CD4-positive, alpha-beta memory T cell (primary cell): ENCODE measurements at places on chromosomes 1 and 21. TPM values are rescaled to one million over a fixed set of nuclear protein-coding genes. Genes with fewer than 3 reads are reported as not detected.

GRCh38 chr1:231626951-231627614, 493 bp downstream of the DISC1 start:
- DNase-seq, result peak; percentile 46

DNA sequence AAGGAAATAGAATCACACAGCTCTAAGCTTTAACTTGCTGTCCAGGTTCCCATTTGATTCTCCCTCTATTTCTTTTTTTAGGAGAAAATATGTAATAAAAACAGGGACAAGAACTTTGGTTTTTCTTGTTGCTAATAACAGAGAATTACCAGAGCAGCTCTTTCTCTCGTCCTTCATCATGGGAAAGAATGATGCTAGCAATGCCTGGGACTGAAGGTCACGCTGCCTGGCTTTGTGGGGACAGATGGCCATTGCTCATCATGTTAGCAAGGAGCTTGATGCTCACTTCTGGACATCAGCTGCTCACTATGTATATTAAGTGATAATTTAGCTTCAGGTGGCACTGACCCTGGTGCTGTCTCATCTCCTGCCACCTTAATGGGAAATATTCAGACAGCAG, 77.3 kb upstream of the AKT3 start:
- DNase-seq, result no peak

- DNase-seq, result no peak
Observed at GRCh38 chr1:237528545-237528944, 362.2 kb downstream of the ZP4 start.

DNA sequence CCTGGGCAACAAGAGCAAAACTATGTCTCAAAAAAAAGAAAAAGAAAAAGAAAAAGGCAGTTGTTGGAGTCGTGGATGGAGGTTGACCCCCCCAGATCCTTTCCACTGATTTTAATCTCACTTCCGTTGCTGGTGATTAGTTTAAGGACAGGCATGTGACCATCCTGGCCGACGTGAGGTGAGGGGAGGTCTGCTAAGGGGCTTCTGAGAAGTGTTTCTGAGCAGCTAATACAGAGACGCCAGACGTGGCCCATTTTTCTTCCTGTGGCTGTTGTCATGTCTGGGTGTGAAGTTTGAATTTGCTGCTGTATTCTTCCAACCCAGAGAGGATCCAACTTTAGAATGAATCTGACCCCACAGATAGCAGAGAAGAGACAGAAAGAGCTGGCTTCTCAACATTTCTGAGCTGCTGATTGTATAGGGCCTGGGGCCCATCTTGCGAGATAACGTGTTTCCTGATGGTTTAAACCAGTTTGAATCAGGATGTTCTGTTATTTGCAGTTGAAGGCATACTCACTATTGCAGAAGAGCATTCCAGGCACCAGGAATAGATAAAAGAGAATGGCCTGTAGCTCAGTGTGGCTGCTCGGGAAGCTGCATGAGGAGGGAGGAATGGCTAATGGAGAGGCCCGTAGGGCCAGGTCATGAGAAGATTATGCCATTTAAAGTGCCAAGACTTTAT, 22.8 kb upstream of the SSBP3 start:
- no peak for DNase-seq

DNA sequence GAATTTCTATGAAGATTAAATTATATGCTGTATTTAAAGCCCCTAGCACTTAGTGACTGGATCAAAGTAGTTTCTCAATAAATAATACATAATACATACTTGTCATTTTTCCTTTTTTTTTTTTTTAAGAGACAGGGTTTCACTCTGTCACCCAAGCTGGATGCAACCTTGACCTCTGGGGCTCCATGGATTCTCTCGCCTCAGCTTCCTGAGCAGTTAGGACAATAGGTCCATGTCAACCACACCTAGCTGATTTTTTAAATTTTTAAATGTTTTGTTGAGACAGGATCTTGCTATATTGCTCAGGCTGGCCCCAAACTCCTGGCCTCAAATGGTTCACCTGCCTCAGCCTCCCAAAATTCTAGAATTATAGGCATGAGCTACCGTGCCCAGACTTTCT, 5.9 kb downstream of the ACADM start:
- no peak for DNase-seq

DNA sequence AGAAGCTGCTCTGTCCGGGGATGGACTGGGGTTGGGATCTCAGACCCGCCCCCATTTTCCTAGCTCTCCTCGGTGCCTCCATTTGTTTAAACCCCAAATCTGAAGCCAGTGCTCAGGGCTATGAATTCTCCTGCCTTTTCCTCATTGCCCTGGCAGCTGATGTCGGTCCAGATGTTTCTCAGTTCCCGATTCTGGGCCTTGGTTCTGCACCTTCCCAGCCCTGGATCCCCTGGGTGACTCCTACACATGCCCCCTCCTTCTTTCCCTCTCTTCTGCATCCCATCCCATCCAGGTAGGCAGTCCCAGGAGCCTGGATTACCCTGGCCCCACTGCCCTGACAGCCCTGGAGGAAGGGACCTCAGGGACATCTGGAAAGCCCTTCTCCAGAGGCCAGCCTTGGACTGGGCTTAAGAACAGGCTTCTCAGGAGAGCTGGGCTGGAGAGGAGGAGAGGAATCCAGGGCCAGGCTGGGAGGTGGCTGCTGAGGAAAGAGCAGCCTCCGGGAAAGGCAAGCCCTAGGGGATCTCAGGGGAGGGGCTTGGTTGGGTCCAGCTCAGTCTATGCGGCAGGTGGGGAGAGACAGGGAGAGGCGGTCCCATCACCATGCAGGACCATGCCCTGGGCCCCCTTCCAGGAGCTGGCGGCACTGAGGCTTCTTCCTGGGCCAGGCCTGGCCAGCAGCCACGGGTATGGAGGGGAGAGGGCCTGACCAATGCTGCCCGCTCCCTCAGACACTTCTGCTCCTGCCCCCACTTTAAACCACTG, 6.8 kb upstream of the EPS8L3 start:
- DNase-seq, result no peak

GRCh38 chr1:116514708-116515525, 55.9 kb downstream of the CD58 start:
- DNase-seq, result peak; percentile 78

GRCh38 chr1:37363535-37363934, 110.8 kb upstream of the ZC3H12A start:
- no peak for DNase-seq

DNA sequence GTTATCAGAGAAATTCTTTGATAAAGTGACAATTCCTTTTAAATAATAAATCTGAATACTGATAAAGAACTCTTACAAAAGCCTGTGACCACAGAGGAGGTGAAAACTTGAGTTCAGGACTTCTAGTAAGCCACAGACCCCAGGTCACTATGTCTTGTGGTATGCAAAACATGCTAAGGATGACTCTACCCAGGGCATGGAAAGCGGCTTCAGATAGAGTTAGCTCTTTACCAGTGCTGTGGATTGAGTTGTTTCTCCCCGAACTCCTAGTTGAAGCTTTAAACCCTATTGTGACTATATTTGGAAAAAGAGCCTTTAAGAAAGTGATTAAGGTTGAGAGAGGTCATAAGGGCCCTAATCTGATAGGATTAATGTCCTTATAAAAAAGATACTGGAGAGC, 42.3 kb downstream of the HLX start:
- DNase-seq, result no peak

GRCh38 chr1:2638466-2639115, 5.8 kb upstream of the MMEL1 start:
- no peak for DNase-seq

DNA sequence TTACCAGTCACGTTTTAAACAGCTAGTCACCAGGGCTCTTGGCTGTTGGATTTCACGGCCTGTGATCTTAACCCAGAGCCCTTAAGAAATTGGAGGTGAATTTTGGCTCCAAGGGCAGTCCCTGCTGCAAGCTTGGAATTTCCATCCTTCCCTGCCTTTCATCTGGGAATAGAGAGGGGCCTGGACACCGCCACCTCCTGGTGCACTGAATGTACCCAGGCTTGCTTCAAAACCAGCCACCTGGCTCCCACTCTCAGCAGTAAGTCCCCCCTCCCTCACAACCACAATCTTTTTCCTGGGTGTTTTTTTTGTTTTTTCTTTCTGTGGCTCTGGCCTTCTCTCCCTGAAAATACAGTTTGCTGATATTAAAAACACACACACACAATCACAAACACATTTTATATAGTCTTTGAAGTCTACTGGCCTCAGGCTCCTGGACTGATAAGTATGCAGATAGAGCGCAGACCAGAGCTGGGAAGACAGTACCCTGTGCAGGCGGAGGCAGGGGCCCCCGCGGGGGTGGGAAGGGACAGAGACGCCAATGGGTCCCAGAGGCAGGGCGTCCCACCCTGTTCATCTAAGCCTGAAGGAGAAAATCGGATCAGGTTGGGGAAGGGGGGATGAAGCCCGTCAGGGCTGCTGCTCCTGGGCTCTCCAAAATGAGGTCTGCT, 65.8 kb upstream of the IGSF21 start:
- no peak for DNase-seq

- no peak for DNase-seq
Observed at GRCh38 chr1:203791498-203791897, 3.9 kb upstream of the ZBED6 start.

GRCh38 chr1:204460346-204460745, 34.3 kb downstream of the PIK3C2B start:
- DNase-seq, result no peak

GRCh38 chr1:37704966-37705365, 12.7 kb downstream of the CDCA8 start:
- no peak for DNase-seq

- no peak for DNase-seq
Observed at GRCh38 chr1:110393286-110393685, 2.5 kb upstream of the SLC16A4 start.

DNA sequence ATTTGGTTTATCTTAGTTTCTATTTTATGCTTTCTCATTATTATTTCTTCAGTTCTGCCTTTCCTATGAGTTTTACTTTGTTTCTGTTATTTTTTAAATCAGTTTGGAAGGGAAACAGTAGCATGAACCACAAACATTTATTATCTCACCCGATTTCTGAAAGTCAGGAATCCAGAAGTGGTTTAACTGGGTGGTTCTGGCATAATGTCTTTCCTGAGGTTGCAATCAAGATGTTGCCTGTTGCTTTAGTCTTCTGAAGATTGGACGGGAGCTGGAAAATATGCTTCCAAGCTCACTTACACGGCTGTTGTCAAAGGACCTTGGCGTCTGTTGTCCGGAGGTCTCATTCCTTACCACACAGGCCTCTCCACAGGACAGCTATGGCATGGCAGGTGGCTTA, 50.4 kb downstream of the SNRPE start:
- DNase-seq, result no peak

DNA sequence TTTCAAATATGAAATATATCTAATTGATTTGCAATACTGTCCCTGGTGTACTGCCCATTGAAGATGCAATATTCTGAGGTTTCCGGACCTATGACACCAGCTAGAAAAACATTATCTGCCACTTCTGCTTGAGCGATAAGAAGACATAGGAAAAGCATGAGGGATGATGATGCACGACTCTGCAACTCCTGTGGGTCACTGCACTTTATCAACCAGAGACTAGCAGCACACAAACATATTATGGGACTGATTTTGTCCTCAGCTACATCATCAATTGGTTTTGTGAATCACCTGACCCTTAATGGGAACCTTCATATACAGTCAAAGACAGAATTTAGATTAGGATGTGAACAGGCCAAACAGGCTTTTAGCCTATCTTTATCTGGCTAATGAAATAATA, 13.8 kb upstream of the KCNA3 start:
- DNase-seq, result no peak

DNA sequence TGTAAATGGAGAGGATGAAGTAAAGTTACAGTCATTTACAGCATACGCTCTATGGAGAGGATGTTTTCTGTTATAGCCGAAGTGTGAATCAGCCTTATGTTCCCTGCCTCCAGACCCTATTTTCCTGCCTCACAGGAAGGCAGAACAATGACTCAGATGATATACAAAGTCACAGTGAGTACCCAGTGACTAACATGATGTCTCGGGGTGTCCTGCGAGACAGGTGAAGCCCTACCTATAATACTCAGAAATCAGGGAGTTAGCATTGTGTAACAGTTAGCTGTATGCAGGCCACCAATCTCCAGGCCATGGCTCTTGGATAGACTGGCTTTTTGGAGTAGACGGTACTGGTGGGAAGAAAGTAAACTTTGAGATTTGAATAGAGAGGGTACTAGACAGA, 55.6 kb upstream of the FBXO28 start:
- no peak for DNase-seq

GRCh38 chr1:226443439-226443838, 35.5 kb upstream of the PARP1 start:
- no peak for DNase-seq

ATP1A4 gene
- not detected for polyA plus RNA-seq

CPT2 gene
- polyA plus RNA-seq, result 15.8 TPM

TPTE gene
- polyA plus RNA-seq, result not detected

RGL1 gene
- polyA plus RNA-seq, result 2.3 TPM

WDR64 gene
- polyA plus RNA-seq, result not detected

C8A gene
- polyA plus RNA-seq, result not detected

ANKRD34A gene
- polyA plus RNA-seq, result 0.60 TPM

OR2T35 gene
- polyA plus RNA-seq, result not detected

SIPA1L2 gene
- 1.1 TPM for polyA plus RNA-seq

ALPL gene
- polyA plus RNA-seq, result not detected

IL22RA1 gene
- polyA plus RNA-seq, result not detected

GIPC2 gene
- polyA plus RNA-seq, result 0.13 TPM

SEC16B gene
- not detected for polyA plus RNA-seq
